ENCODE measurements at places on chromosomes 3 and 15.

DNA sequence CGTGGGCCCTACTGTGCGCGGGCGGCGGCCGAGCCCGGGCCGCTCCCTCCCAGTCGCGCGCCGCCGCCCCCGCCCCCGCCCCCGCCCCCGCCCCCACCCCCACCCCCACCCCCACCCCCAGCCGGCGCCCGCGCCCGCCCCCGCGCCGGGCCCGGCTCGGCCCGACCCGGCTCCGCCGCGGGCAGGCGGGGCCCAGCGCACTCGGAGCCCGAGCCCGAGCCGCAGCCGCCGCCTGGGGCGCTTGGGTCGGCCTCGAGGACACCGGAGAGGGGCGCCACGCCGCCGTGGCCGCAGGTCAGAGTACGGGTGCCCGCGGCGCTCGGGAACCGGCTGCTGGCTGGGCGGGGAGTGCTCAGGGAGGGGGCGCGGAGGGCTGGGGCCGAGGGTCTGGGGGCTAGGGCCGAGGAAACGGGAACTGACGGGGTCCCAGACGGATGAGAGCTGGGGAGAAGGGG lies 1.1 kb upstream of the PPARG start:
- DNase-seq, result no peak

- no peak for DNase-seq
Observed at GRCh38 chr15:42154956-42155355, 1.5 kb downstream of the PLA2G4F start.

- no peak for DNase-seq
Observed at GRCh38 chr3:87318617-87319021, 42.2 kb upstream of the POU1F1 start.

GRCh38 chr3:47578691-47579632 lies at the start of gene CSPG5:
Gene CSPG5, minus strand, starts transcription at chr3:47578865. Its CDS starts 172 bp downstream, at chr3:47578693.
- DNase-seq, result no peak

- no peak for DNase-seq
Observed at GRCh38 chr3:142498397-142499180, 50.8 kb upstream of the XRN1 start.

GRCh38 chr3:58092521-58092920 lies 84.3 kb downstream of the FLNB start:
- no peak for DNase-seq

DNA sequence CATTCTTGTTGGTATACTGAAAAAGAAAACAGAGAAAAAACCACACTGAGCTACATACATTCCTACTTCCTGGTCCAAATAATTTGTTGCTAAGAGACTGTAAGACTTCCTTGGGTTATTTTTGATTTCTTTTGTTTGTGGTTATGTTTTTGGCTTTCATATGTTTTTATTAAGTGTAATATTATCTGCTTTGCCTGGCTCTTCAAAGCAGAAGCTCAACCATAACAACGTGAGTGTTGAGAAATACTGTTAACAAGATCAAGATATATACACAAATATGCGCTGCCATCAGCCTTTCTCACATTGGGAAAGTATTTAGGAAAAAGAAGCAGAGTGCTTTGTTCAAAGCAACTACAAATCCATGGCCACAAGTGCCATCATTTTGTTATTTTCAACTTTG lies 556.2 kb upstream of the CBLB start:
- DNase-seq, result no peak

DNA sequence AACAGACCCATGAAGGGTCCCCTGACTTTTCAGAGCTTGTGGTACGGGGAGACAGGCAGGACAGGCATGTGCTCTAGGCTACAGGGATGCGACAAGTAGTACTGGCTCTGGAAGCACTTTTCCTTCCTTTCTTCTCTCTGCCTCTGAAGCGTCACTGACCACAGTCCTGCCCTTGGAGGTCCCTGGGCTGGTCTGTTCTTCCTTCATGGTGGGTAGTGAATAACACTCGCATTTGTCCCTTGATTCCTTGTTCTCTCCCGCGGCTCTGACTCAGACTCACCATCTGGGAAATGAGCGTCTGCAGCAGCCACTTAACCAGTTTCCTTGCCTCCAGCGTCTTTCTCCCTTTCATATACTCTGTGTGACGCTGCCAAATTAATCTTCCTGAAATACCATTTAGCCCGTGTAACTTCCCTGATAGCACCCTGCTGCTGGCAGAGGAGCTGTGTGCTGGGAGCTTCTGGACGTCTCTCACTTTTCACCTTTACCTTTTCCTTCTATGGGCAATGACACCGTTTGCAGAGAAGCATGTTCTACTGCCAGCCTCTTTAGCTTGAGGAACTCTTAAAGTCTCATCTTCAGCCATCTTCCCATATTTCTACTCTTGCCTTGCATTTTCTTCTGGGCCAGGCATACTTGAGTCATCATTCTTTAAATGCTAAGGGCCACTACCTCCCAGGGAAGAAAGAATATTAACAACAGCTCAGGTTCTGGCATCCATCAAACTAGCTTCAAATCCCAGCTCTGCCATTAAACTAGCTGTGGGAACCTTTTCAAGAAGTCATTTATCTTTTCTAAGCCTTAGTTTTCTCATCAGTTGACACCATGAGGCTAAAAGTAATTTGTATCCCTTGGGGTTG lies 33.6 kb downstream of the TMEM45A start:
- no peak for DNase-seq

DNA sequence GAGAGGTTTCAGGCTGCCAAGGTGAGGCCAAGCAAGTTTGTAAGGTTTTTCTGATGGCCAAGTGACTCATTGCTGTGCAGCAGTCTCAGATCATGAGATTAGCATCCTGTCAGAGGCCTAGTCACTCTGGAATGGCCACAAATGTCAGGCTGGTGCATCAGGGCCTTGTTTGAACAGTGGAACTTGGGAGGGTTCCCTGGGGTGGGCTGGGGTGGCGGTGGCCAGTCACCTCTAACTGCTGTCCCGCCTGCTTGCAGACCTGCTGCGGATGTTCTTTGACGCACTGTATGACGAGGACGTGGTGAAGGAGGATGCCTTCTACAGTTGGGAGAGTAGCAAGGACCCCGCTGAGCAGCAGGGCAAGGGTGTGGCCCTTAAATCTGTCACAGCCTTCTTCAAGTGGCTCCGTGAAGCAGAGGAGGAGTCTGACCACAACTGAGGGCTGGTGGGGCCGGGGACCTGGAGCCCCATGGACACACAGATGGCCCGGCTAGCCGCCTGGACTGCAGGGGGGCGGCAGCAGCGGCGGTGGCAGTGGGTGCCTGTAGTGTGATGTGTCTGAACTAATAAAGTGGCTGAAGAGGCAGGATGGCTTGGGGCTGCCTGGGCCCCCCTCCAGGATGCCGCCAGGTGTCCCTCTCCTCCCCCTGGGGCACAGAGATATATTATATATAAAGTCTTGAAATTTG lies 2.8 kb upstream of the FAM131A start:
- DNase-seq, result no peak

DNA sequence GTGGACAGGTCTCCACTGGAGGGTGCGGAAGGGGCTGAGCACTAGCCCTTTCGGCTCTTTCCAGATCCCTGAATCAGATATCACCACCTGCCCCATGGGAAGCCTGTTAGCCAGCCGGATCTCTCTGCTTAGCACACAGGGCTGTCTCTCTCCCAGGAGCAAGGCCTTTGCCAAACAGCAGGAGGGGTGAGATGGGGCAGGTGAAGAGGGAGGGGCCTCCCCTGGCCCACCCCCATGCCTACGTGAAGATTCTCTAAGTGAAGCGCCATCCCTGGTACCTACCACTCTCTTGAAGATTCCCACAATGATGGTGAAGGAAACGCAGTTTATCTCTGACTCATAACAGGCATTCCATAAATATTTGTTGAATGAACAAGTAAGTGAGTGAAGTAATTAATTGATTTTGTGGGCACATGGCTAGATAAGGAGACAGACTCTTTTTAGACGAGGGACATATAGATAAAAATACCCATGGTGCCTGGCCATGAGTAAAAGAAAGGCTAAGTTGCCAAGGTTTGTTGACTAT lies 19.6 kb upstream of the HCN4 start:
- no peak for DNase-seq

DNA sequence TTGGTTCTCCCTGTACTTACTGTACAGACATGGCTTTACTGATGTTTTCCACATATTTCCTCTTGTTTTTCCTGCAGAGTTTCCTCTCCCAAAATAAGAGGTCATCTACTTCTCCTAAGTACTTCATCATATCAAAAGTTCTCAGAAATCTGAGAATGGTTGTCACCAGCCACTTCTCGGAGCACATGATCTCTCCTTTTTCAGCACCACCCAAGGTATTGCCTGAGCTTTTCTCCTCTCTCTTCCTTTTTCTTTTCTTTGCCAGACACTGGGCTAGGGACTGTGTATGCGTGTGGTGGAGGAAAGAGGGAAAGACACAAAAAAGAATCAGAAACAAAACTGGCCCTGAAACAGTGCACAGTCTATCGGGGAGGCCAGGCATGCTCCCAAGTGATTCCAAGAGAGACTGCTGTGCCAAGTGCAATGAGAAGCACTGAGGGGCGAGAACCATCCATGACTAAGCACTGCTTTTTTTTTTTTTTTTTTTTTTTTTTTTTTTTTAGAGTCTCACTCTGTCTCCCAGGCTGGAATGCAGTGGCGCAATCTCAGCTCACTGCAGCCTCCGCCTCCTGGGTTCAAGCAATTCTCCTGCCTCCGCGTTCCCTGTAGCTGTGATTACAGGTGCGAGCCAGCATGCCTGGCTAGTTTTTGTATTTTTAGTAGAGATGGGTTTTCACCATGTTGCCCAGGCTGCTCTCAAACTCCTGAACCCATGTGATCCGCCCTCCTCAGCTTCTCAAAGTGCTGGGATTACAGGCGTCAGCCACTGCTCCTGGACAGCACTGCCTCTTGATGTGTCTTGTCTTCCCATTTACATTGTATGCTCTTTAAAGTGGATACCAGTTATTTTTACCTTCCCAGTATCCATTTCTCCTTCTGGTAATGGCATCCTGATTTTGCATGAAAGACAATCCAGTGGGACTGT lies 194.0 kb upstream of the FEZF2 start:
- DNase-seq, result no peak

GRCh38 chr3:122497425-122497824 lies 17.3 kb downstream of the KPNA1 start:
- no peak for DNase-seq

GRCh38 chr3:100402891-100403290 lies 1.6 kb downstream of the LNP1 start:
- no peak for DNase-seq

GRCh38 chr15:90400005-90400758 lies 12.1 kb downstream of the IQGAP1 start:
- DNase-seq, result no peak

- DNase-seq, result no peak
Observed at GRCh38 chr15:96771035-96771434, 440.5 kb downstream of the NR2F2 start.

- no peak for DNase-seq
Observed at GRCh38 chr15:65408324-65409035, 14.3 kb downstream of the IGDCC4 start.

GRCh38 chr3:141360888-141361598 lies 7.3 kb upstream of the ZBTB38 start:
- DNase-seq, result peak; percentile 61

GRCh38 chr3:141530415-141530768 lies 43.6 kb downstream of the RASA2 start:
- DNase-seq, result no peak

DNA sequence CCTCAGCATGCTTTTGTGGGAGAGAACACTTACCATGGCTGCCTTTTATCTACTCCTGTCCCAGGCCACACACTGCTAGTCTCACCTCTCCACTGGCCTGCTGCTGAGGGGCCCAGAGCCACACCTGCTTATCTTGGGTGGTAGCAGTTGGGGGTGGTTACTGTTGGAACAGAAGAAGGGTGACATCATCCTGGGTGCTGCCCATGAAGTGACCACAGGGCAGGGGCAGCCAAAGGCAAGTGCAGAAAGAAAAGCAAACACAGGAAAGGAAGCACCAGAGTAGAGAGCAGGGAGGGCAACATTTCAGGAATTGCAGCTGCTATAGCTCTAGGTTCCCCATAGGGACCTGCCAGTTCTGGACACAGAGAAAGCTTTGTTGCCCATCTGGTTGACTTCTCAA lies 345.2 kb downstream of the VPS13C start:
- DNase-seq, result no peak

GRCh38 chr3:124797426-124797945 lies 67.2 kb downstream of the UMPS start:
- no peak for DNase-seq

GRCh38 chr15:62474771-62475124 lies 309.7 kb upstream of the C2CD4B start:
- DNase-seq, result no peak

DNA sequence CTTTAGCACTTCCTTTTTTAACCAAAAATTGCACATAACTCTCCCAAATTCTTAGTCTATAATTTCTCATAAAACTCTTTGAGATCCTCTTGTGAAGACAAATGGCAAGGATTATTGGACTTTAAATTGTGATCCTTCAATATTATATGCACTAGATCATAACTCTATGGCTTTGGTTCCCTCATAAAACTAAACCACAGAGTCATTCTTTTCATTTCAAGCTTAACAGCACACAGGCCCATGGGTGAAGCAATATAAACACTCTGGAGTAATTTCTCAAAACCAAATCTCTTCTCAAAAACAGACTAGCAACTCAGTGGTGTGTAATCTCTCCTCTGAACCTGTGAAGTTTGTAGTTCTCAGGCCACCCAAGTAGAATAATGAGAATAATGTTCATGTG lies 171.0 kb upstream of the NECTIN3 start:
- DNase-seq, result no peak

GRCh38 chr15:98281130-98281529 lies 320.6 kb downstream of the ARRDC4 start:
- DNase-seq, result no peak

DNA sequence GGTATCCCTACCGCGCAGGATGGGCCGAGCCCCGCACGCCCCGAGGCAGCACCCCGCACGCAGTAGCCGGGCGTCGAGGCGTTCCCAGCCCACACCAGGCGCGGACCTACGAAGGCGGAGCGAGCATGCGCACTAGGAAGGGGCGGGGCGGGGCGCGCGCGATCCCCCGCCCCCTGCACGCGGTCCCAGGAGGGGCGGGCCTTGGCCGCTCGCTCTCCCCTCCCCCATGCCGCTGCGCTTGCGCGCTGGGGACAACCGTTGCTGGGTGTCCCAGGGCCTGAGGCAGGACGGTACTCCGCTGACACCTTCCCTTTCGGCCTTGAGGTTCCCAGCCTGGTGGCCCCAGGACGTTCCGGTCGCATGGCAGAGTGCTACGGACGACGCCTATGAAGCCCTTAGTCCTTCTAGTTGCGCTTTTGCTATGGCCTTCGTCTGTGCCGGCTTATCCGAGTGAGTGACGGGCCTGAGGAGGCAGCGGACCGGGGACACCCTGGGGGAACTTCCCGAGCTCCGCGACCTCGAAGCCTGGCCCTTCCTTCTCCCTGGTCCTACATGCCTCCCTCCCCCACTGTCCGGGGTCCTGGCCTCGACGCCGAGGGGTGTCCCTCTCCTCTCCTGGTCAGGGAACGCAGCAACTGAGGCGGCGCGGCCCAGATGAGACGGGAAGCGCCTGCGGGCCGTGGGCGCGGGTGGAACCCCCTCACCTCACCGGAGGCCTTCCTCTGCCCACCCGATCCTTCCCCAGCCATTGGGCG lies at the start of gene SPESP1:
TSS of gene SPESP1 (plus strand) at position 258 of the 755 bp plus-strand sequence. CDS start at position 387, 129 bp downstream.
- DNase-seq, result peak; percentile 38

DNA sequence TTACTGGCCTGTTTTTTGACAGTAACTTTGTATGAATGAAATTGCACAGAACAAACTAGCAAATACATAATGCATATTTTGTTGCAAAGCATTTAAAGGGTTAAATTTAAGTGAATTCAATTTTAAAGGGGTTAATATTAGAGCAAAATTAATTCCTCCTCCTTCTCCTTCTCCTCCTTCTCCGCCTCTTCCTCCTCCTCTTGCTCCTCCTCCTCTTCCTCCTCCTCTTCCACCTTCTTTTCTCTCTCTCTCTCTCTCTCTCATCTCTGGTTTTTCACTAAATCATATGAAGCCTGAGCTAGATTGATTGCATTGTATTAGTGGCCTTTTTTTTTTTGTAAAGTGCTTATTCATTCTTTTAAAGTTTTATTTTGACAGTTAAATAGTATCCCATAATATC lies 154.5 kb downstream of the THRB start:
- no peak for DNase-seq

GRCh38 chr3:72082186-72082715 lies 297.3 kb upstream of the PROK2 start:
- DNase-seq, result no peak

All from muscle of arm (tissue), 14 donors.